ENCODE measurements at places on chromosomes 16 and 17. TPM values are rescaled to one million over a fixed set of nuclear protein-coding genes. Genes with fewer than 3 reads are reported as not detected.

Gene CCDC200
- total RNA-seq = not detected

Gene NSMCE1
- total RNA-seq = 26.2 TPM

Gene TAOK2
- total RNA-seq = 51.1 TPM

GRCh38 chr16:5582529-5582928 is 484.9 kb upstream of the EEF2KMT start:
- DNase-seq = no peak
- H3K4me3 ChIP-seq = no peak overlapping the region
- H3K27ac ChIP-seq = no peak overlapping the region

DNA sequence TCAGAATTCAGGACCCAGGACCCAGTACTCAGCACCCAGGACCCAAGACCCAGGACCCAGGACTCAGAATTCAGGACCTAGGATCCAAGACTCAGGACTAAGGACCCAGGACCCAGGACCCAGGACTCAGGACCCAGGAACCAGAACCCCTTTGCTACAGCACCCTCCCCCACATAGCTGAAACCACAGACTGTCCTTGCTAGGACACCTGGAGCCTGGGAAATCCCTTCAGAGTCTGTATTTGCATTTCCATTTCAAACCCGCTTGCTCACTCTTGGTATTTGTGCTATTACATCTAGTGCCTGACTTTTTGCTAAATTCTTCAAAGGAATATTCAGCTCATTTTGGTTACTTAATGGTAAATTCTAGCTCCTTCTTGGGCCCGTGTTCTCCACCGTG is 275.8 kb upstream of the MAF start:
- no peak overlapping the region for H3K27ac ChIP-seq
- H3K27me3 ChIP-seq = peaks cover 7% of the 10 kb centered on the region
- H3K4me1 ChIP-seq = no peaks in the 10 kb centered on the region
- H3K36me3 ChIP-seq = no peaks in the 10 kb centered on the region
- DNase-seq = no peak

- no peak for DNase-seq
- H3K4me3 ChIP-seq = no peak overlapping the region
- no peaks in the 10 kb centered on the region for H3K4me1 ChIP-seq
- H3K27ac ChIP-seq = no peak overlapping the region
- no peaks in the 10 kb centered on the region for H3K27me3 ChIP-seq
These were observed 198.6 kb downstream of the RPTOR start for GRCh38 chr17:80743181-80743771.

GRCh38 chr17:57516290-57517230 is 228.5 kb downstream of the CCDC182 start:
- no peak overlapping the region for H3K4me3 ChIP-seq
- H3K36me3 ChIP-seq = peaks cover 2% of the 10 kb centered on the region
- H3K27me3 ChIP-seq = no peaks in the 10 kb centered on the region
- DNase-seq = no peak
- H3K4me1 ChIP-seq = peaks cover 30% of the 10 kb centered on the region

DNA sequence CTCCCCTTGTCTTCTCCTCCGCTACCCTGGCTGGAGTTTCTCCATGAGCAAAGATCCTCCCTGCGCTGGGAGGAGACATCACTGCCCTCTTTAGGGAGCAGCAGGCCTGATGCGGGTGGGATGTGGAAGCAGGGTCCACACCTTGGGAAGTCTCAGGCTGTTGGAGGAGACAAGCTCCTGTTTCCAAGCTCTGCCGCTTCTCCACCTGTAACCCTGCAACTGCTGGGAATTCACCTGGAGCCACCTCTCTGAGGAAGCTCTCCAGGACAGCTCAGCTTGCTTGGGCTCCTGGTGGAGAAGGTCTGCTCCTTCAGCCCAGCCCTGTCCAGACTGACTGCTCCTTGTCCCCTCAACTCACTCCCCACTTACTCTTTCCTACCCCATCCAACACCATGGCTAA is 14.8 kb upstream of the C17orf107 start:
- no peak overlapping the region for H3K4me3 ChIP-seq
- no peaks in the 10 kb centered on the region for H3K27me3 ChIP-seq
- no peak for DNase-seq
- H3K4me1 ChIP-seq = no peaks in the 10 kb centered on the region

DNA sequence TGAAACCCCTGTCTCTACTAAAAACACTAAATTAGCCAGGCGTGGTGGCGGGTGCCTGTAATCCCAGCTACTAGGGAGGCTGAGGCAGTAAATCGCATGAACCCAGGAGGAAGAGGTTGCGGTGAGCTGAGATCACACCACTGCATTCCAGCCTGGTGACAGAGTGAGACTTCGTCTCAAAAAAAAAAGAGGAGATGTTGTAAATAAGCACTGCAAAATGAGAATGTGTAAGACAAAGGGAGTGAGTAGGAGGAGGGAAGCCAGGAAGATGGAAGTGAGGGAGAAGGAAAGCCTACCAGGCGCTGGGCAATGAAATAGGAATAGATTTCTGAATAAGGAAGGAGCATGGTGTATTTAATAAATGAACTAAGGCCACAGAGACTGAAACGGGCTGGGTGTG is 8.7 kb upstream of the PRPF8 start:
- H3K27me3 ChIP-seq = no peaks in the 10 kb centered on the region
- H3K27ac ChIP-seq = no peak overlapping the region
- peaks cover 5% of the 10 kb centered on the region for H3K4me1 ChIP-seq
- peaks cover 1% of the 10 kb centered on the region for H3K36me3 ChIP-seq

GRCh38 chr17:57281887-57282286 is 25.6 kb downstream of the MSI2 start:
- peak overlapping the region; percentile 70 for H3K27ac ChIP-seq
- peaks cover 45% of the 10 kb centered on the region for H3K4me1 ChIP-seq
- peaks cover 21% of the 10 kb centered on the region for H3K36me3 ChIP-seq
- H3K4me3 ChIP-seq = no peak overlapping the region
- H3K27me3 ChIP-seq = no peaks in the 10 kb centered on the region

DNA sequence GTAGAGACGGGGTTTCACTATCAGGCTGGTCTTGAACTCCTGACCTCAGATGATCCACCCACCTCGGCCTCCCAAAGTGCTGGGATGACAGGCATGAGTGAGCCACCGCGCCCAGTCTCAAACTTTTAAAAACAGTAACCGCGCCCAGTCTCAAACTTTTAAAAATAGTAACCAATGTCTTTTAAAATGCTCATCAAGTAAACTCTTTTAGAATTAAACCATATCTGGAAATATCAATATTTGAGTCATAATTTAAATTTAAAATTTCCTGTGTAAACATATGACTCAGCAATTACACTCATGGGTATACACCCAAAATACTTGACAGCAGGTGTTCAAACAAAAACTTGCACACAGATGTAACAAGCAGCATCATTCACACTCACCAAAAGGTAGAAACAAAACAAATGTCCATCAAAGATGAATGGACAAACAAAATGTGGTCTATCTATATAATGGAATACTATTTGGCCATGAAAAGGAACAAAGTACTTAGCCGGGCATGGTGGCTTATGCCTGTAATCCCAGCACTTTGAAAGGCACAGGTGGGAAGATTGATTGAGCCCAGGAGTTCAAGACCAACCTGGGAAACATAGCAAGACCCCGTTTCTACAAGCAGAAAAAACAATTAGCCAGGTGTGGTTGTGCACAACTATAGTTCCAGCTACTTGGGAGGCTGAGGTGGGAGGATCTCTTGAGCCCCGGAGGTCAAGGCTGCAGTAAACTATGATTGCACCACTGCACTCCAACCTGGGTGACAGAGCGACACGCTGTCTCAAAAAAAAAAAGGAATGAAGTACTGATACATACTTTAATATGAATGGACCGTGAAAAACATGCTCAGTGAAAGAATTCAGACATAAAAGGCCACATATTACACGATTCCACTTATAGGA is 20.2 kb downstream of the ENPP7 start:
- H3K4me1 ChIP-seq = peaks cover 15% of the 10 kb centered on the region
- H3K27ac ChIP-seq = no peak overlapping the region
- DNase-seq = no peak
- H3K4me3 ChIP-seq = no peak overlapping the region

DNA sequence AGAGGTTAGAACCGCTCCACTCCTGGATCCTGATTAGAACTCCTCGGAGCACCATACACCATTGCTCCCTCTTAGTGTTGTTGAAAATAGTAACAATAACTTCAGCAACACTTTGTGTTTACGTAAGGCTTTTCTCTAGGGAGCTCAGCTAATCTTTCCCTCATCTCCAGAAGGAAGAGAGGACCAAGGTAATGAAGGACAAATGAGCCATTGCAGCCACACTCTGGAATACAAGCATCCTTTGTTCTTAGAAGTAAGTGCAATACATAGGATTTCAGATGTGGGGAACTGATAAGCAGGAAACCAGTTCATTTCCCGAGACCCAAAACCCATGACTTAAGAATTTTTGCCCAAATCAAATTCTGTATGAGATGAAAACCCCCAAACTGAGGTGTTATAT is 22.9 kb upstream of the ZNF652 start:
- H3K36me3 ChIP-seq = no peaks in the 10 kb centered on the region
- no peak overlapping the region for H3K27ac ChIP-seq
- no peak for DNase-seq
- no peak overlapping the region for H3K4me3 ChIP-seq
- H3K4me1 ChIP-seq = no peaks in the 10 kb centered on the region
- peaks cover 8% of the 10 kb centered on the region for H3K27me3 ChIP-seq

Measured in progenitor cell of endocrine pancreas (in vitro differentiated cells).